ENCODE measurements at places on chromosomes 4 and X. TPM values are rescaled to one million over a fixed set of nuclear protein-coding genes. Genes with fewer than 3 reads are reported as not detected.

The TTC29 gene
- total RNA-seq: not detected

The HERC3 gene
- 33.4 TPM for total RNA-seq

The TRIM75 gene
- not detected for total RNA-seq

The CSAG2 gene
- total RNA-seq: not detected

The DCHS2 gene
- total RNA-seq: under 0.01 TPM

The FATE1 gene
- not detected for total RNA-seq
